ENCODE measurements at places on chromosomes 4 and X.

- no peak for DNase-seq
Measured at GRCh38 chr4:11050766-11051165, 366.2 kb upstream of the CLNK start.

GRCh38 chrX:136021160-136021559 is 35.9 kb downstream of the SLC9A6 start:
- no peak for DNase-seq

DNA sequence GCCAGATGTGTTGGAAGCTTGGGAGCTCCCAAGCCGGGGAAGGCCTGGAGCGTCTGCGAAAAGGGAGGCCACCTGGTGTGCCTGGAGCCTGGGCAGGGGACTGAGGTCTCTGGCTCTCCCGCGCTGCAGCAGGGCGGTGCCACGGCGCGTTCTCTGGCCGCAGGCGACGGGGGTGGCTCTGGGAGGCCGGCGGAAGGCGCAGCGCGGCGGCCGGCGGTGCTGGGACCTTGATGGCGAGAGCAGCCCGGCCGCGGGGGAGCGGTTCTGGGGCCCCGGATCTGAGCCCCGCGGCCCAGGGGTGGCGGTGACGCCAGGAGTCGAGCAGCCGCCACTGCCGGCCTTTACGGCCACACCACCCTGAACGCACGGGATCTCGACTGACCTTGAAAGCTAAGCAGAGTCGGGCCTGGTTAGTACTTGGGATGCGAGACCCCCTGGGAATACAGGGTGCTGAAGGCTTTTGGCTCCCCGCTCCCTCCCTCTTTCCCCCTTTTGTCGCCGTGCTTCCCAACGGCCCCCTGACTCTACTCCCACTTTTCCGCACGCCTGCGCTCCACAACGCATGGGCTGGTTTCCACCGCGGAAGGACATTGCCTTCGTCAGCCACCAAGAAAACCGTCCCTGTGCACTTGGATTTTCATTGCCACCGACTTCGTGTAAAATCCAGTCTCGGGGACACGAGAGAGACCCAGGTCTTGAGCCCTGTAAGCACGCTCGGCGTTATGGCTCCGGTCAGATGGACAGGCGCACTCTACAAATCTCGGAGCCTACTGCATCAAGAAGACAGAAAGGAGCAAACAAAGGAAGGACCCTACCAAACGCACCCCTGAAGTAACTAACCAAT is 9.5 kb downstream of the FRG2 start:
- no peak for DNase-seq

- DNase-seq = no peak
Measured at GRCh38 chr4:42359711-42360110, 37.6 kb upstream of the SHISA3 start.

DNA sequence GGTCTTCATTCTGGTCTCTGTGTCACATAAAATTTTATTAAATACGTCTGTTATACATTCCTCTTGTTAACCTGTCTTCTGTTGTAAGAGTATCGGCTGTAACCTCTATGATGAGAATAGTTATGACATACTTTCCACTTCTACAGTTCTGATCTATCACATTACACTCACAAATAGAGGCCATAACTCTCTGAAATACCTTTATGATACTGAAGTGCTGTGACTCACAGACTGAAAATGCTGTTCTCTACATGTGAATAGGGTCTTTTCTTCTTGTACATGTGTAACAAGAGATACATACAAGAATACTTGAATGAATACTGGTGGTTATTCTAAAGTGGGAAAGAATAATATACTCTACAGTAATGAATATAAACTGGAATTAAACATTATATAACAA is 1047.6 kb downstream of the TECRL start:
- DNase-seq = no peak

GRCh38 chrX:141142946-141143345 is 34.0 kb downstream of the LDOC1 start:
- no peak for DNase-seq

GRCh38 chr4:144611850-144612249 is 34.1 kb upstream of the HHIP start:
- DNase-seq = peak; percentile 29

- peak; percentile 41 for DNase-seq
Measured at GRCh38 chr4:145939856-145940255, 1.2 kb upstream of the ZNF827 start.

DNA sequence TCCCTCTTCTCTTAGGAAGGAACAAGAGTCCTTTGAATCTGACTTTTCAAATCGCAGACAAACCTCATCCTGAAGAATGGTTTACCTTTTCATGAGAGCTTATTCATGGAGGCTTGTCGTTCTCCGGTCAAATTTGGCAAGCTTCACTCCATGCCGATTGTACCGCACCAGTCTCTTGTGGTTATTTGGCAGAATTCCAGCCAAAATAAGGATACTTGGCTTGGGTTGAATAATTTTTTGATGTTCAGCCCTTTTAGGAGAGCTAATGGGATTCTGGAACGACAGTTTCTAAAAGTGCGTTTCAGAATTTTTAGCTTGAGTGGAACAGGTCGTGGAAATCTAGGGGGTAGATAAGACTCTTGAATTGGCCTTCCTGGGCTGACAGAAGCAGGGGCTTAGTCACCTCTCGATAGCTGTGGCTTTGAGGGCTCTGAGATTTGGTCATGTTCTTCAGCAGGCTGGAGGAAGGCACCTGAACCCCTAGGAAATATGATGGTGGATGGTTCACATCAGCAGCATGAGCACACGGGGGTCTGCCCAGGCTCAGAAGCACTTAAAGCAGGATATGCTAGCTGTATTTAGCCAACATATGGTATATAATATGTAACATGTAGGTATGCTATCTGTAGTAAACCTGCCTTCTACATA is 1.5 kb downstream of the KLHL2 start:
- peak; percentile 11 for DNase-seq

GRCh38 chrX:21374994-21375707 is 933 bp downstream of the CNKSR2 start:
- DNase-seq = no peak

DNA sequence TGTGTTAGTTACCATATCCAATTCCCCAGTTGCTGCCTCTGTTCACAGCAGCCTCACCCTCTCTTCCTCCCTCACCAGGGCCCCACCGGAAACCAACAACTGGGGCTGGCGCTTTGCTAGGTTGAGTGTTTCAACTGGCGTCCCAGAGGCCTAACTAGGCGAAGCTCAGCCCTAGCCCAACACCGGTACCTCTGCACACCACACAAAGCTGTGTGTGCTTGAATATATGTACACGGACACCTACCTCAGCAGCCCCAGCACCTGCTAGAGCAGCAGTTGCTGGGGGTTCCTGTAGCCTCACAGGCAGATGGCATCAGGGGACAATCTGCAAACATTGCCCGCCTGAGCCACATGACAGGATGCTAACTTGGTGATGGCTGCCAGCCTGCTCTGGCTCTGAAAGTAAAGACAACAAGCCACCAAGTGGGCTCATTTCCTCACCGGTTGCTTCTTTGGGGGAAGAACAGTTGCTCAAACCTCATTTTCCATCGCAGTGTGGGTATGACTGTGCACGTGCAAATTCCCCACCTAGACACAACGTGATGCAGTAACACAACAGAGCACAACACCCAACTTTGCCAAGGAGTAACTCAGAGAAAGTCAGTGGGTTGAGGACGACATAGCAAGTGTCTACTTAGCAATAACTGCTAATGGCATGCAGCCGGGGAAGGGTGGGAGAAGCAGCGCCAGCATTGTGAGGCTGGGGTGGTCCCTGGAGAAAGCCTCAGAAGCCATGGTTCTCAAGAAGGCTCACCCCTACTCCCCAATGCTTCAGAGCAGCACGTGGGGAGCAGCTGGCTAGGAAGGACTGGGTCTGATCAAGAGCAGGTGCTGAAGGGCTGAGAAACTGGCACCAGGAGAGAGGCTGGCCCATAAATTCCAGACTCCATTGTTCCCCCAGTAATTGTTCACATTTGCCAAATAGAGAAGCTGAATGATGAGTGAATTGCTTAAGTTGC is 139.5 kb downstream of the SH3KBP1 start:
- DNase-seq = no peak

DNA sequence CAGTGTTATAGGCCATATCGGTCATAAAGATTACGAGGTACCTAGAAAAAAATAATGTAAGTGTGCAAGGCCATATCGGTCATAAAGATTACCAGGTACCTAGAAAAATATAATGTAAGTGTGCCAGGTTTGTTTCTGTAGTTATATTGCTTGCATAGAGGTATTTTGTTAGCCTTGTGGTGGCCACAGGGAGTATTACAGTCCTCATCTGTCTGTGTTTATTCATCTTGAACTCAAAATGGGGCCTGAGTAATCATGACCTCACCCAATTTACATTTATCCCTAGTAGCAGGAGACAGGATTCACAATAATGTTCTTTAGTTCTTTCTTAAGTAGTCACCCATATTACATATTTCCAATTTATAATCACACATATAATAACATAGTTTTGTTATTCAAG is 459.7 kb downstream of the MID1IP1 start:
- no peak for DNase-seq

GRCh38 chr4:184288451-184289178 is 70.9 kb upstream of the ENPP6 start:
- DNase-seq = no peak

GRCh38 chrX:115491766-115492165 is 69.2 kb upstream of the PLS3 start:
- peak; percentile 69 for DNase-seq

GRCh38 chr4:168618577-168619265 is 121.9 kb downstream of the PALLD start:
- no peak for DNase-seq

GRCh38 chrX:41369152-41369551 is 35.2 kb downstream of the DDX3X start:
- DNase-seq = no peak

DNA sequence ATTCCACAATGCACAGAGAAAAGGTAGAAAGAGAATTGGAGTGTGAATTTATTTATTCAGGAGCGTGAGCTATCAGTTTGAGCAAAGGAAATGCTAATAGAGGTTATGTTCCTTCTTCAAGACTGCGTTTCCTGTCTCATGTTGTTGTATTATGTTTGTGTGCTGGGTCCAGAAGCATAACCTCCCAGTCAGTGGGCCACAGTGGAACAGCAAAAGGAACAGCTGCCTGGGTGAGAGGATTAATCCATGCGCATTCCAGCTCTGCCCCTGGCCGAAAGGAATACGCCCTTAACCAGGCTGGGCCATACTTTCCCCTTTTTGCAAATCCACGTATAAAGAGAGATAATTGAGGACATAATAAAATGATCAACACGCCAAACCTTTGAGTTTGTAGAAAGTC is 32.4 kb upstream of the ARX start:
- no peak for DNase-seq

GRCh38 chrX:152072236-152072635 is 66.1 kb downstream of the MAGEA10 start:
- DNase-seq = peak; percentile 33

GRCh38 chrX:10444204-10444603 is 176.2 kb downstream of the MID1 start:
- DNase-seq = peak; percentile 18

DNA sequence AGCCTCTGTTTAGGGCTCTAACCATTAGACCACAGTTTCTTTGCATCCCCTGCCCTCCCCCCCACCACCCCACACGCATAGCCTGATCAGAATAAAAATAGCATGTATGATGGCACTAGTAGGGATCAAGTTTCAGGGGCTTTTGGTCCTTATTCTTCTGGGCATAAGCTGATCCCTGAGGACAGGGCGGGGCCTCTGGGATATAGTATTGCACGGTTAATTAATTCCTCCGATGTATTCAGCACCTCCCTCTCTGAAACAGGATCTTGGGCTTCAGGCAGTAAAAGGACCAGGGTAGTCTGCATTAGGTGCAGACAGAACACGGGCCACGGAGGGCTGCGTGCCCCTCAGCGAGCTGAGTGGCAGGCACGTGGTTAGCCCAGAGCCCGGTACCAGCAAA is 57.1 kb downstream of the ELF4 start:
- DNase-seq = no peak

GRCh38 chr4:87211249-87211952 is 9.0 kb downstream of the KLHL8 start:
- DNase-seq = no peak

DNA sequence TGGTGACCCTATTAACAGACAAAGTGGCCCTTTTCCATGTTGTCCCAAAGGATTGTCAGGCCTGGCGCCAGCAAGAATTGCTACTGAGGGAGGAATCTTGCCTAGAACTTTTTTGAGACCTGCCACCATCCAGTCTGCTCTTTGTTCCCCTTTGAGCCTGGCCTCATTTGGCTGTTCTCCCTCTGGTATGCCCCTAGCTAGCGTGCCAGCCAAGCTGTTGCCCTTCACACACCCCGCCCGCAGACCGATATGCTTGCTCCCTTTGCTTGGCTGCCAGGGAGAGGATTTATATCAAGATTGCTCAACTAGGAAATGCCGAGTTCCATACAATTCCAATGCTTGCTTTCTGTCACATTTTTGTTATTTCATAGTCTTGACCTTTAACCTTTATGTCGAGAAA is 24.4 kb downstream of the IGSF1 start:
- DNase-seq = no peak

DNA sequence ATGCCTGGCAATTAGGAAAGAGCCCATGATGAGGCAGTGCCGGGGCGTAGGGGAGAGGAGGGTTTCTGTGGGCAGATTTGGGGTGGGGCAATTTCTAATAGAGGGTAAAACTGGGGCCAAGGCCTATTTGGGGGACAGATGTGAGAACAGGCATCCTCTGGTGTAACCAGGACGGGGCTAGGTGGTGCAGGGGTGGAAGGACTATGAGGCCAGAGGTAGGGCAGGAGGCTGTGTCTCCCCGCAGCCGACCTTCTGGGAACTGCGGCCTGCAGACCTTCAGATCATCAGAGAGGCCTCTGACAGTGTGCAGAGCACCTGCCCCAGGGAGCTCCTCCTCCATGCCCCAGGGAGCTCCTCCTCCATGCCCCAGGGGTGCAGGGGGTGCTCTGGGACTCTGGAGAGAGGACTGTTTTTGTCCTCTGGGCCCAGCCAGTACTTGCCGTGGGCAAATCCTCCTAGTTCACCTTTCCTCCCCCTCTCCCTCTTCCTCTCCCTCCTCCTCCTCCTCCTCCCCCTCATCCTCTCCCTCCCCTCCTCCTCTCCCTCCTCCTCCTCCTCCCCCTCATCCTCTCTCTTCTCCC is 101.9 kb downstream of the SORCS2 start:
- no peak for DNase-seq

DNA sequence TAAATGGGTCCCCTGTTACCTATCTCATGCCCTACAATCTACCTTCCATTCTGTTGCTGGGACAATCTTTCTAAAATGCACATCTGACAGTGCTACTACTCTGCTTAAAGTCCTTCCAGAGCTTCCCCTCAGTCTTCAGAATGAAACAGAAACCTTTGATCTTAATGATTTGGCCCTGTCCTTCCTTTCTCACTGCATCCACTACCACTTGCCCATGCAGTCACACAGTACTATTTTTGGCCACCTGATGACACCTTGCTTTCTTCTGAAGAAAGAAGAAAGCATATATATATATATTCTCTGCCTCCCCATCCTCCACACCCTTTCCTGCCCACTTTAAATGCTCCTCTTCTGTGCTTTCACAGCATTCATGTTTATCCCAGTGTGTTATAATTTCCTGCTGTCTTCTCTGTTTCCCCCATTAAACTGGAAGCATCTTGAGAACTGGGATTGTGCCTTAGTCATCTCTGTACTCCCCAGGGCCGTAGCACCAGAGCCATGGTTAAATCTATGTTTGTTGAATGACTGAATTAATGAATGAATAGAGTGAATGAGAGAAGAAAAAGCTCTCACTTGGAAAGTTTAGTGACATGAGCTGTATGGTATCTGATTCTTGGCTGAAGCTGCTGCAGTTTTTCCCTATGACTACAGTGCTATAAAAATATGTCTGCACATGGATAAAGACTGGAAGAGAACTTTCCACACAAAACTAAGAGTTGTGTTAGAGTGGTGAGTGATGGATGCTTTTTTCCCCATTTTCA is 56.2 kb downstream of the RTL9 start:
- DNase-seq = no peak
